ENCODE measurements at places on chromosomes 16 and 17. TPM values are rescaled to one million over a fixed set of nuclear protein-coding genes. Genes with fewer than 3 reads are reported as not detected.

DNA sequence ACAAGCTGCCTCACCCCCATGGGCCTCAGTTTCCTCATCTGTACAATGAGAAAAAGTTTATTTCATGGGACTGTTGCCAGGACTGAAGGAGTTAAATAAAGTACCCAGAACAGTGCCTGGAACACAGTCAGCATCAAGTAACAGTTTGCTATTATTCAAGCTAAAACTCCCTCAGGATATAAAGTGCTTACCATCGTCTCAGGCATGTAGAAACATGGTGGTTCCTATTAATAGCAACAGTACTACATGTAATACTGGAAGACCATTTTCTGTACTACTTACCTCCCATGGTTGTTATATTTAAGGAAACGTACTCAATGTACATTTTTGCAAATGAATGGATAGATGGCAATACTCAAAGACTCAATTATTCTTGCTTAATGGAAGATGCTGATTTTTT, 93.4 kb downstream of the NCOR1 start:
- no peak for DNase-seq

Gene C16orf46
- total RNA-seq: 0.59 TPM

Gene PROCA1
- 5.1 TPM for total RNA-seq

Gene USP32
- total RNA-seq: 26.5 TPM

Gene CCDC40
- total RNA-seq: 0.54 TPM

DNA sequence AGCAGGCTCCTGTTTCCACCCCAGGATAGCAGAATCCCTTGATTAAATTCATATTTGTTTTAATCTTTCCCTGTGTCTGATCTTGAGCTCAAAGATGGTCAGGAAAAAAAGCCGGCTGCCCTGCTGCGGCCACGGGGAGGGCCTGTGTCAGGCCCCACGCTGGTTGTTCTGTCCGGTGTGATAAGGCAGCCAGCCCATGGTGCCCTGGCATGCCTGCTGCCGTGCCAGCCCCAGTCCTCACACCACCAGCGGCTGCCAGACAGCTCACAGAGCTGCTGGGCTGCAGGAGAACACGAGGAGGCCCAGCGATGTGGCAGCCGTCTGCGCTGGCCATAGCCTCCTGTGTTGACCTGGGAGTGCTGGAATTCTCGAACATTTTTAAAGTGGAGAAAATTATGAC, 34.7 kb upstream of the BRD7 start:
- no peak for DNase-seq

DNA sequence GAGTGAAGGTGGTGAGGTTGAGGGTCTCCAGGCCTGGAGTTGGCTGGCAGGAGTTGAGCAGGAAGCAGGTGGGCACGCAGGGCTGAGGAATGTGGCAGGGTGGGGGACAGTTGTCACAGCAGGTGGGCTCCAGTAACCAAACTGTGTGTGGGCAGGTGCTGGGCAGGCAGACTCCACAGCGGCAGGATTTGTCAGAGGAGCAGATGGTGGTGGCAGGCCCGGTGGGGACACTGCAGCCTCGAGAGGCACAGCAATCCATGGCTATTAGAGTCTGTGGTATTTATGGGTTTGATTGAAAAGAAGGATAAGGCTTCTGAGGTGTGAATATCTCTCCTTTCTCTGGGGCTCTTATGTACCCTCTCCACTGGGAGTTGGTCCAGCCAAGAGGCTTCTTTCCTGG, at the start of gene KRTAP3-3:
Gene KRTAP3-3, minus strand, starts transcription at position 326 of the 400 bp plus-strand sequence. Its CDS starts 67 bp downstream, at position 259.
- DNase-seq: no peak

DNA sequence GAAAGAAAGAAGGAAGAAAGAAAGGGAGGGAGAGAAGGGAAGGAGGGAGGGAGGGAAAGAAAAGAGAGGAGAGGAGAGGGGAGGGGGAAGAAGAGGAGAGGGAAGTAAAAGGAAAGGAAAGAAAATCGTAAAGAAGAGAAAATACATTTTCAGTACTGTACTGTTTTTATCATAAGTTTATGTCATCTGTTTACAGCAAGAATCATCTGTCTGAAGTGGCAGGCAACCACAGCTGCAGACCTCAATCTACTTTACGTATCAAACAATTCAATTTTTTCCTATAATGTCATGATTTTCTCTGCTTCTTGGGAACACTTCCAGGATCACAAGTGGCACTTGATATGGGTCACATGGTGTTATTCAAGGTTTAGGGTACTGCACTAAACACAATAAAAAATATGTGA, 58.3 kb downstream of the USP32 start:
- no peak for DNase-seq

Gene CLDN7
- total RNA-seq: 1.7 TPM

DNA sequence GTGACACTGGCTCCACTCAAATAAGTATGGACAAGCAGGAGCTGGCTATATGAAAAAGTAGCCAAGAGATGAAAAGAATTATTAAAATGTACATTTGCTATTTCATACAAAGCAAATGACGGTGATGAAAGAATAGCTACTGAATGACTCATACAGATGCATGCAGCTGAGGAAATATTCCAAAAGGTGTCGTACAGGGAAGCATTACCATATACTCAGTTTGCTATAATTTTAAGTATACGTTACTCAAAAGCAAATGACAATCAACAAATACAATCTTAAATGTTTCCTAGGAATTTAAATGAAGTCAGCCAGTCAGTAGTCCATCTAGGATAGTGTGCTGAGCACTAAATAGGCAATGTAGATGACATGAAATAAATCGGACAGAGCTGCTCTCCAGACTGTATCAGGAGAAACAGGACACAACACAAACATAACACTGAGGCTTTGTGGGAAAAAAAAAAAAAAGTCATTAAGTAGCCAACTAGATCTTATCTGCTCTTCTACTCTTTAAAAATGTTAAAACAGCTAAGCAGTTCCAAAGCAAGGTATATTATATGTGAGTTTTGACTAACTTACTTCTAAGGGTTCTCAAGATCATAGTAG, 65.0 kb downstream of the NCOR1 start:
- DNase-seq: no peak

Gene TLCD3A
- total RNA-seq: 34.4 TPM

Gene GPR142
- total RNA-seq: not detected

DNA sequence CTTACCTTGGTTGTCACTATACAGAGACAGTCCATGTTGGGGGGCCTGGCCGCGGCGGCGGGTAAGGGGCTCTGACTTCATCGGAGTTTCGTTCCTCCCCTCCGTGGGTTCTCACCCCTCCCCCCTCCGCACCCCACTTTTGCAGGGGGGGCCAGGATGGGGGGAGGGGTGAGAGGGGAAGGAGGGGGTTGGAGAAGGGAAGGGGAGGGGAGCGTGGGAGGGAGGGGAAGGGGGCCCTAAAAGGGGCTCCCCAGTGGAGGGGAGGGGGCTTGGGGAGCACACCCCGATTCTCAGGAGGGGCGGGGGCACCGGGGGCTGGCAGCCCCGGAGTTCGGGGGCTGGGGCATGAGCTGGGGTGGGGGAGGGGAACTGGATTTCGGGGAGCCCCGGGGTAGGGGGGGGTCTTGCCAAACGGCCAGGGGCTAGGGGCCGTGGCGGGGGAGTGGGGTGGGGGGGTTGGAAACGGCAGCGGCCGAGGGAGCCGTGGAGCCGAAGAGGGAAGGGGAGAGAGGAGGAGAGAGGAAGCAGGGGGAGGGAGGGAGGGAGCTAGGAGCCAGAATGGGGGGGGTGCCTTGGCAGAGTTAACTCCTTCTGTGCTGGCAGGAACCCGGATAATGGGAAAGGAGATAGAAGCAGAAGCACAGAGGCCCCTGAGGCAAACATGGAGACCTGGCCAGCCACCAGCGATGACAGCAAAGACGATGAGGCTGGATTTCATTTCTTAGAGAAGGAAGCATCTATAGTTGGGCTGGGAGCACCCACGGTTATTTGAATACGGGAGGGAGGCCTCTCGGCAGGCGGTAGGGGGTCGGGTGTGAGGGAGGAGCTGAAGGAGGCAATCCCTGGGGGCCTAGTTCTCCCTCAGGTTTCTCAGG, 2.3 kb downstream of the DLG4 start:
- DNase-seq: peak; percentile 38

Gene ARSG
- total RNA-seq: 7.2 TPM

DNA sequence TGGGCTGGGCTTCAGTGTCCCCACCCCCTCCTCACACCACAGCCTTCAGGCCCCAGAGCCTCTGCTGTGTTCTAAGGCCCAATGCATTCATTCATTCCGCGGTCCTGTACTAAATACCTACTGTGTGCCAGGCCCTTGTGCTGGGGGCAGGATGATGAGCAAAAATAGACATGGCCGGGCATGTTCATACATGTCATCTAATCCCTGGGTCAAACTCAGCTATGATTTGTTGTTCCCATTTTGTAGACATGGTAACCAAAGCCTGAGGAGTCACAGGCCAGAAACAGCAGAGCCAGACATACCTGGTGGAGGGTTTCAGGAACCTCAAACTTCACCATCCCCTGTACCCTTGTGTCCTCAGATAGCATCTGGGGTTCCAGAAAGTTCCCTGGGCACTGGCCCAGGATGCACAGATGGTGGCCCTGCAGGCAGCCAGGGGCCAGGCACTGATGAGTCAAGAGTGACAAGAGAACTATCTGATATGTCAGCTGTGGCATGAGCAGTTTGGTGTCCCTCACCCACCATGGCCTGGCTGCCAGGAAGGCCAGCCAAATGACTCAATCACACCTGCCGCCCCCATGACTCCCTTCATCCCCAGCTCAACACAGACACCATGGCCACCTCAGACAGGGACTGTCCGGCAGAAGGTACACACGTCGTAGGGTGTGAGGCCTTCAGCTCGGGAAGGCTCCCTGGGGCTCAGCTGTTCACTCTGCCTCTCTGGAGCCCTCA, 2.7 kb upstream of the RRAD start:
- DNase-seq: peak; percentile 46
